ENCODE measurements at places on chromosomes 2 and 18. TPM values are rescaled to one million over a fixed set of nuclear protein-coding genes. Genes with fewer than 3 reads are reported as not detected.

Gene VIL1
- 23.3 TPM for polyA plus RNA-seq

Gene BMPR2
- 67.8 TPM for polyA plus RNA-seq

Gene TANC1
- 64.8 TPM for polyA plus RNA-seq

Gene SPHKAP
- polyA plus RNA-seq: 4.2 TPM

Gene TRIM43
- polyA plus RNA-seq: 0.62 TPM

Gene CFC1
- not detected for polyA plus RNA-seq

Gene FER1L5
- 1.9 TPM for polyA plus RNA-seq

Gene OXER1
- 12.0 TPM for polyA plus RNA-seq

Gene LAMA3
- 2.0 TPM for polyA plus RNA-seq

Gene CCDC141
- 0.30 TPM for polyA plus RNA-seq

Gene HJURP
- 33.4 TPM for polyA plus RNA-seq
